ENCODE measurements at places on chromosomes 4 and X.
A peak's percentile ranks its signal among the peaks of the same experiment; 100 is the strongest.

GRCh38 chr4:22253431-22253830 is 262.4 kb downstream of the ADGRA3 start:
- no peak overlapping the region for H3K4me3 ChIP-seq
- no peaks in the 10 kb centered on the region for H3K27me3 ChIP-seq
- no peaks in the 10 kb centered on the region for H3K4me1 ChIP-seq
- no peak for DNase-seq
- no peak overlapping the region for H3K27ac ChIP-seq

- no peaks in the 10 kb centered on the region for H3K36me3 ChIP-seq
- H3K4me3 ChIP-seq: no peak overlapping the region
- H3K27ac ChIP-seq: no peak overlapping the region
- DNase-seq: no peak
- no peaks in the 10 kb centered on the region for H3K27me3 ChIP-seq
Measured at GRCh38 chr4:88130544-88131305, 27.7 kb downstream of the ABCG2 start.

DNA sequence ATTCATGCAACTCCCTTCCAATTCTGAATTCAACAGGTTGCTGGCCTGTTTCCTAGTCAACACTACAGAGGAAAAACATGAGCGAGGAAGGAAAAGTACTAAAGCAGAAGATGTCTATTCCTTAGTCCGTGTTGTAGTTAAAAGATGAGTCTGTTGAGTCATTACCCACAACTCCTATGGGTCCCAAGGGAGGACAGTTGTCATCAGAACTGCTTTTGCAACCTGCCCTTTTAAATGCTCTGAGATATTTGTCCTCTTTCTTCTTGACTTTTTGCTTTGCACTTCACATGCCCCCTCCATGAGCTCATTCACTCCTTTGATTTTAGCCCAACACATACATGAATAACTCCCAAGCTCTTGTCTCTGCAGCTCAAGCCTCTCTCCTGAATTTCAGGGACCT is 119.2 kb downstream of the CORIN start:
- H3K4me3 ChIP-seq: no peak overlapping the region
- H3K36me3 ChIP-seq: no peaks in the 10 kb centered on the region
- H3K27me3 ChIP-seq: no peaks in the 10 kb centered on the region
- H3K4me1 ChIP-seq: no peaks in the 10 kb centered on the region
- DNase-seq: no peak

DNA sequence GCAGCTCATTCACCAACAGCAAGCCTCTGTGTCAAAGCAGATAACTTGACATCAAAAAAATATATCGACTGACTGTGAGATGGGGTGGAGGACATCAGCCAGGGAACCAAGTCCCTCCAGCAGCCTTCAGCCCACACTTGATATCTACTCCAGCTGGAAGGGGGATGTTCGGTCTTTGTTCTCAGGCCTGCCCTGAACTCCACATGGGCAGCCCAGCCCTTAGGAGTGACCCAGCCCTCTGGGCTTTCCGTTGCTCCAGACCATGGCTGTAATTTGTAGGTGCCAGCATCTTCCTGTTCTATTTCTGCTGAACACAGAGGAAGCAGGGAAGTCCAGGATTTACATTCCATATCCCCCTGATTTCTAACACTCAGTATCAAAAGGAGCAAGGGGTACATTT is 17.4 kb downstream of the RASL11B start:
- no peak overlapping the region for H3K27ac ChIP-seq
- peaks cover 8% of the 10 kb centered on the region for H3K4me1 ChIP-seq
- no peaks in the 10 kb centered on the region for H3K36me3 ChIP-seq

DNA sequence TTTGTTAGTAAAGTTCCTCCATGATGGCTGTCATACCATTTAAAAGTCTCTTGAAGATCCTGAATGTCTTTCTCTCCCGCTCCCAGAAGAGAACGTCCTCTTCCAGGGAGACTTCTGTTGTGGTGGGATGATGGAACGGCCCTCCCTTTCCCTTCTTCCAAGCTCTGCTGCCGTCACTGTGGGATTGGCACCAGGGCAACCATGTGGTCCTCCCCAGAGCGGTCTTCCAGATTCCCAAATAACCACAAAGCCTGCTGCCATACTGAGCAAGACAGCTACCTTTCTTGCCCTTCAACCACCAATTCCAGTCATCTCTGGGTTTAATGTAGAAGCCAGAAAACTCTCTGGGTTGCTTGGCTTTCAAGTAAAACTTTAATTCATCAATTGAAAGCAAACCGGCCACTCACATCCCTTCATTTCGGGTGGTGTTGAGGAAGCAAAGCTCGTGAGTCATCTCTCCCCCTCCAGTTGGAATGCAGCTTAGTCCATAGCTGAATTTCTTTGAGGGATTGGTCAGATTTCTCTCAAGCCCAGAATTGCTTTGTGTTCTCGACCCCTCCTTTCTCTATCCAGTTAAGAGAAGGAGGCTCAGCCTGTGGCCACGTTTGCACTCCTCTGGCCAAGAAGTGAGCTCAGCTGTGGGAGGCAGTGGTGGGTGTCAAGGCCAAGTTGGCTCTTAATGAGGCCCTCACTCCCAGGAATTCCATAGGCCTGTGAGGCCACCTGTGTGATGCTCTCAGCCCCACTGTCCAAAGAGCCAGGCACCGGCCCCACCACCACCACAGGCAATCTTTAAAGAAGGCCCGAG is 36.9 kb downstream of the FHDC1 start:
- no peak overlapping the region for H3K4me3 ChIP-seq
- peaks cover 24% of the 10 kb centered on the region for H3K4me1 ChIP-seq
- peaks cover 21% of the 10 kb centered on the region for H3K36me3 ChIP-seq
- DNase-seq: no peak
- H3K27me3 ChIP-seq: no peaks in the 10 kb centered on the region

GRCh38 chr4:121209171-121209570 is 45.0 kb upstream of the TNIP3 start:
- no peak overlapping the region for H3K27ac ChIP-seq
- H3K27me3 ChIP-seq: no peaks in the 10 kb centered on the region
- no peaks in the 10 kb centered on the region for H3K36me3 ChIP-seq
- H3K4me3 ChIP-seq: no peak overlapping the region
- H3K4me1 ChIP-seq: no peaks in the 10 kb centered on the region

GRCh38 chr4:60128888-60129287 is 1071.2 kb upstream of the ADGRL3 start:
- no peak for DNase-seq
- no peak overlapping the region for H3K4me3 ChIP-seq
- no peak overlapping the region for H3K27ac ChIP-seq
- no peaks in the 10 kb centered on the region for H3K27me3 ChIP-seq

- DNase-seq: no peak
- no peaks in the 10 kb centered on the region for H3K27me3 ChIP-seq
- H3K27ac ChIP-seq: no peak overlapping the region
- H3K4me1 ChIP-seq: no peaks in the 10 kb centered on the region
- no peaks in the 10 kb centered on the region for H3K36me3 ChIP-seq
Measured at GRCh38 chr4:166972071-166972470, 262.2 kb downstream of the SPOCK3 start.

DNA sequence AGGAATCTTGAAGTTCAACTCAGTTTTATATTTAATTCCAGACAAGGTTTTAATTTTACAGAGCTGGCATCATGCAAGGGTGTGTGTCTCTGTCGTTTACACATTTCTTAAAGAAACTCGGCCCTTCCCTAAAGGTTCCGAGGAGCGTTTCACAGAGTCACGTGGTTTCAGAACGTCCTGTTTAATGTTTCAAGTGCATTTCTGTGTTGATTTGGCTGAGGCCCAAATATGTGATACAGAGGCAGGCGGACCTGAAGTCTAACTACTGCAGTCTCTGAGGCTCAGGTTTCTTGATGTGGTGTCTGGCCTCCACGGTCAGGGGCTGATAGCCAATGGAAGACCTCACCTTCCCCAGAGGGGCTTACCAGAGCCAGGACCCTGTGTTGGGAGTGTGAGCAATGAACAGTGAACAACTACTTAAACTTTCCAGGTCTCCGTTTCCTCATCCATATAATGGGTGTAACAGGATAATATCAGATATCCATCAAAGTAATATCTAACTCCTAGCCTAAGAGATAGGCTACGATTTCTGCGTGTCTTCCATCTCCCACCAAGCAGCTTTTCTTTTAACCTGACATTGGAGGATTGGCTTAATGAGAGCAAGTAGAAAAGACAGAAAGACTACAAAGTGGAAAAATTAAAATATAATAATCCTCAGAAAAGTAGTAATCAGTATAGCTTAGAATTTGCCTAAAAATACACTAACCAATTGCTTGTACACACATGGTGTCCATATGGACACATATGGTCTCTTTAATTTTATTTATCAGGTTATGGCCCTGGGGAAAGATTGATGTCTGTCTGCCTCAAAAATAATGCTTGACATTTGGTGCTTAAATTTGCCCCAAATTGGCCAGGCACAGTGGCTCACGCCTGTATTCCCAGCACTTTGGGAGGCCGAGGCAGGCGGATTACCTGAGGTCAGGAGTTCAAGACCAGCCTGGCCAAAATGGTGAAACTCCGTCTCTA is 50.0 kb upstream of the TRIM2 start:
- H3K27ac ChIP-seq: peak overlapping the region; percentile 32
- no peaks in the 10 kb centered on the region for H3K27me3 ChIP-seq
- H3K36me3 ChIP-seq: no peaks in the 10 kb centered on the region
- DNase-seq: peak; percentile 25
- peaks cover 7% of the 10 kb centered on the region for H3K4me1 ChIP-seq

DNA sequence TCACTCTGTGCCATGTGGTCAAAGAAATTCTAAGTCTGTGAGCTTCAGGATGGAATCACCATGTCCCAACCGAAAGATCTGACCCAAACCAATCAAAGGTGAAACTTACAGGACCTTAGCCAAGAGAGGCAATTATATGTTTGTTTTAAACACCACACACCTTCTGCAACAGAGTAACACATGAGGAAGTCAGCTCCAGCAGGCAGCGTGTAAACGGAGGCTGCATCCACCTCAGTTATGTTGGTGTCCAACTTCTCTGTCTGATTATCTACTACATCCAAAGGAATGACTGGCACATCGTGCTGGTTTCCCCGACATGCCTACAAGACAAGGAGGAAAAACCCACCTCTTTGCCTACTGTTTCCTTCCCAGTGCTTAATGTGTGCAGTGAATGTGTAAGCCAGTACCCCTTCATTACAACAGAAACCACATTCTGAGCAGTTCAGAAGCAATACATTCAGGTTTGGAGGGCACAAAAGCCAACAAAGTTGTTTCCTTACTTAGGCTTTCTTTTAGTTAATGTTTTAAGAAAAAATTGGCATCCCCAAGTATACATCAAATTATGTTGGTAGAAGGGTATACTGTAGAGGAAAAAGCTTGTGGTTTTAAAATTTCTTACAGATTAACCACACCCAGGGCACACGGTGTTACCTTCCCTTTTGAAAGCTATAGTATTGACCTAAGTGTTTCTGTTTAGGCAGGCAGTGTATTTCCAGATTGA is 12.4 kb downstream of the CASP6 start:
- no peak overlapping the region for H3K4me3 ChIP-seq
- no peaks in the 10 kb centered on the region for H3K27me3 ChIP-seq
- H3K4me1 ChIP-seq: no peaks in the 10 kb centered on the region
- peaks cover 35% of the 10 kb centered on the region for H3K36me3 ChIP-seq

GRCh38 chrX:20547611-20548051 is 280.9 kb upstream of the RPS6KA3 start:
- no peak overlapping the region for H3K4me3 ChIP-seq
- no peaks in the 10 kb centered on the region for H3K36me3 ChIP-seq
- H3K27ac ChIP-seq: no peak overlapping the region
- DNase-seq: peak; percentile 81
- no peaks in the 10 kb centered on the region for H3K27me3 ChIP-seq
- peaks cover 5% of the 10 kb centered on the region for H3K4me1 ChIP-seq

DNA sequence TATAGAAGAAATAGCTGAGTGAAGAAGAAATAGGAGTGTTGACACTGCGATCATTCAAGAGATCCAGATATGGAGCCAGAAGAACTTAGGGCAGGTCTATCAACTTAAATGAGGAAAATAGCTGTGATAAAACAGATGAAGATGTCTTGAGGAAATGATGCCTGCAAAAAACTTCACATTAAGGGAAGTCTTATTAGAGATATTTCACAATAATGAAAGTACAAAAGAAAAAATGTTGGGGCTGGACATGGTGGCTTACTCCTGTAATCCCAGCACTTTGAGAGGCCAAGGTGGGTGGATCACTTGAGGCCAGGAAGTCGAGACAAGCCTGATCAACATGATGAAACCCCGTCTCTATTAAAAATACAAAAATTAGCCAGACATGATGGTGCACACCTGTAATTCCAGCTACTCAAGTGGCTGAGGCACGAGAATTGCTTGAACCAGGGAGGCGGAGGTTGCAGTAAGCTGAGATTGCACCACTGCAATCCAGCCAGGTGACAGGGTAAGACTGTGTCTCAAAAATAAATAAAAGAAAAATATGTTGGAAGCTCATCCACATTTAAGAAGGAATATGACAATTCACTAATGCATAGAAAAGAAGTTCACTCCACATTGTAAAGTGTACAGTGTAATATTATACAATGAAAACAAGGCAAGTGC is 56.3 kb downstream of the PKD2 start:
- no peaks in the 10 kb centered on the region for H3K27me3 ChIP-seq
- peaks cover 32% of the 10 kb centered on the region for H3K36me3 ChIP-seq
- no peaks in the 10 kb centered on the region for H3K4me1 ChIP-seq
- H3K4me3 ChIP-seq: no peak overlapping the region

Measured in thyroid gland (tissue), 4 donors.